ENCODE measurements at places on chromosomes 3 and 15.

DNA sequence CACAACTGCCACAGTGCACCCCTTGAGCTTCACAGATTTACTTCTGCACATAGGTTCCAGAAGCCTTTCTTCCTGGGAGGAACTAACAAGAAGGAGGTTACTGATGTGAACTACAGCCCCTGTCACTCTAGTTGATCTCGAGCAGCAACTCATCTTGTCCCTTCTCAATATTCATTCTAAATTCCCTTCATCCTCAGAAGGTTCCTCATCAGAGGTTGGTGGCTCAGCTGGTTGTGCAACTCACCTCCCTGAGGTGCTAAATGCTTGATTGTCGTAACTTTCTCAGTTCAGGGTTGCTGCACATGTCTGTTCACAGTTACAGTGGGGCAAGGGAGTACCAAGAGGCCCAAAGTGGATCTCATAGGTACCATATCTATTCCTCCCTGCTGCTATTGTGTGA is 5.7 kb upstream of the A4GNT start:
- peaks cover 3% of the 10 kb centered on the region for H3K4me1 ChIP-seq
- DNase-seq: peak; percentile 24
- H3K36me3 ChIP-seq: no peaks in the 10 kb centered on the region
- no peak overlapping the region for H3K4me3 ChIP-seq

DNA sequence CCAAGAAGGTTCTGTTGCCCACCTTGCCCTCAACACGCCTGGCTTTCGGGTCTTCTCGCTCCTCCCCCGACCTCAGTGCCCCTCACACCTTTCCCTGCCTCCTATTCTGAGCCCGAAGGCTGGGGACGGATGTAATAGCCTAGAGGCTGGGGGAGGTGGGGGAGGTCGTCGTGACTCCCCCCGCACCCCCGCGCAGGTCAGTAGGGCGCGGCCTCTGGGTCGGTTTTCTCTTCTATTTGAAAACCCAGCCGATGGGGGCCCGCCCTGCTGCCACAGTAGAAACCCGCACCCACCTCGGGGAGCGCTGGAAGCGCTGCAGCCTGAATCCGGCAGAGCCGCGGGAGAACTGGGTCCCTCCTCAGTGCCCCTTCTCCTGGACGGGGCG is 1.0 kb upstream of the RBPMS2 start:
- H3K36me3 ChIP-seq: no peaks in the 10 kb centered on the region
- H3K27ac ChIP-seq: peak overlapping the region; percentile 84
- peak; percentile 72 for DNase-seq

GRCh38 chr3:74134831-74135230 is 479.6 kb downstream of the CNTN3 start:
- no peak overlapping the region for H3K4me3 ChIP-seq
- DNase-seq: no peak
- no peaks in the 10 kb centered on the region for H3K27me3 ChIP-seq
- no peaks in the 10 kb centered on the region for H3K36me3 ChIP-seq

- H3K27me3 ChIP-seq: no peaks in the 10 kb centered on the region
- DNase-seq: no peak
- H3K36me3 ChIP-seq: no peaks in the 10 kb centered on the region
- H3K4me1 ChIP-seq: peaks cover 37% of the 10 kb centered on the region
- no peak overlapping the region for H3K27ac ChIP-seq
These were observed 25.2 kb downstream of the TRIM71 start for GRCh38 chr3:32842987-32843386.

DNA sequence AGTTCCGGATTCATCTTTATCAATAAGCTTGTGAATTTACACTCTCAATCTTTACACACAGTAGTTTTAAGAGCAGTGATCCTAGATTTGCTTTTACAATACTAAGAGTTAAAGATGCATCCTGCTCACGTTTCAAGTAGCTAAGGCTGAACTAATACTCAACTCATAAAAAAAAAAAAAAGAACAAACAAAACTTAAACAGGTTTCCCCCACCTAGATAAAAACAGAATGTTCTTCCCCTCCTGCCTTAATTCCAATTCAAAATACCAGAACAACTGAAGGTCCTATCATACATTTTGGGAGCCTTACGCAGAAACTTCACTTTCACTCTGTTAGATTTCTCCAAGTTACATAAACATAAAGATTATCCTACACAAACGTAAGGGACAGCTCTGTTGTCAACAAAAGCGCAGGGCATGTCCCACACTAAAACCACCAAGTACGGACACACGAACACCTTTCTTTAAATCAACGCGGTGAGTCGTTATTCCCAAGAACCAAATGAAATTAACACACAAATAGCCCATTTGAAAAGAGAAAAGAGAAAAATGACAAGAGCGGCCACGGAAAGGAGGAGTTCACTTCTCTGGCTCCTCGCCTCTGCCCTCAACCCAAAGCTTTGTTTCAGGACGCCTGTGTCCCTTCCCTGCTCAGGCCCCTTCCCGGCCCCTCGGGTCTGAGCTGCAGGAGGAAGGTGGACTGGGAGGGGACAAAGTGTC is 941 bp downstream of the CBLB start:
- H3K27me3 ChIP-seq: no peaks in the 10 kb centered on the region
- DNase-seq: no peak
- H3K4me1 ChIP-seq: peaks cover 39% of the 10 kb centered on the region
- peak overlapping the region; percentile 64 for H3K4me3 ChIP-seq

GRCh38 chr3:188822004-188822403 is 349.8 kb upstream of the TPRG1 start:
- DNase-seq: no peak
- no peaks in the 10 kb centered on the region for H3K36me3 ChIP-seq

- peak; percentile 24 for DNase-seq
- H3K4me1 ChIP-seq: no peaks in the 10 kb centered on the region
- no peak overlapping the region for H3K27ac ChIP-seq
- H3K4me3 ChIP-seq: no peak overlapping the region
These were observed 823.0 kb downstream of the CADM2 start for GRCh38 chr3:85781806-85782205.

GRCh38 chr3:128439226-128439625 is 27.5 kb downstream of the DNAJB8 start:
- no peak overlapping the region for H3K4me3 ChIP-seq
- H3K27ac ChIP-seq: no peak overlapping the region
- no peaks in the 10 kb centered on the region for H3K27me3 ChIP-seq
- no peak for DNase-seq
- H3K4me1 ChIP-seq: no peaks in the 10 kb centered on the region

DNA sequence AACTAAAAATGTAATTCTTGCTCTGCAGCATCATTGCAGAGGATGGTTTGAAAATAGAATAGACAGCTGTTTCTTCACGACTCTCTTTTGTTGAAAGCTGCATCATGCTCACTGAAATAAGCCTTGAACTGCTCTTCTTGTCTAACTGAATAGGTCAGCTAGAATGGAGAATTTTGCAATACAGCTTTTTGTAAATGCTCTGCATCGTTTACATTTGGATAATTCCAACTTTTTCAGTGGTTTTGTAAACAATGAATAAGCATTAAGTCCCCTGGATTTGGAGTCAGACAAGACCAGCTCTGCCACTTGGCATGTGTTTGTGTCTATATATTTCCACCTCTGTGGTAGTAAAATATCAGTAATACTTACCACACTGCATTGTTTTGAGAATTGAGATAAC is 95.2 kb downstream of the PLSCR2 start:
- no peaks in the 10 kb centered on the region for H3K4me1 ChIP-seq
- no peaks in the 10 kb centered on the region for H3K27me3 ChIP-seq
